Heart left ventricle (tissue), 16 donors: ENCODE measurements at places on chromosomes 3 and 15. TPM values are rescaled to one million over a fixed set of nuclear protein-coding genes. Genes with fewer than 3 reads are reported as not detected.
A peak's percentile ranks its signal among the peaks of the same experiment; 100 is the strongest.

- DNase-seq, result no peak
Observed at GRCh38 chr15:52150871-52151270, 38.3 kb upstream of the BCL2L10 start.

Gene WNT7A
- not detected for polyA plus RNA-seq

Gene ARHGEF26
- polyA plus RNA-seq, result 2.2 TPM

GRCh38 chr15:85771781-85772445, 22.8 kb downstream of the KLHL25 start:
- no peak for DNase-seq

GRCh38 chr3:73556520-73557372, 68.0 kb downstream of the PDZRN3 start:
- DNase-seq, result no peak

DNA sequence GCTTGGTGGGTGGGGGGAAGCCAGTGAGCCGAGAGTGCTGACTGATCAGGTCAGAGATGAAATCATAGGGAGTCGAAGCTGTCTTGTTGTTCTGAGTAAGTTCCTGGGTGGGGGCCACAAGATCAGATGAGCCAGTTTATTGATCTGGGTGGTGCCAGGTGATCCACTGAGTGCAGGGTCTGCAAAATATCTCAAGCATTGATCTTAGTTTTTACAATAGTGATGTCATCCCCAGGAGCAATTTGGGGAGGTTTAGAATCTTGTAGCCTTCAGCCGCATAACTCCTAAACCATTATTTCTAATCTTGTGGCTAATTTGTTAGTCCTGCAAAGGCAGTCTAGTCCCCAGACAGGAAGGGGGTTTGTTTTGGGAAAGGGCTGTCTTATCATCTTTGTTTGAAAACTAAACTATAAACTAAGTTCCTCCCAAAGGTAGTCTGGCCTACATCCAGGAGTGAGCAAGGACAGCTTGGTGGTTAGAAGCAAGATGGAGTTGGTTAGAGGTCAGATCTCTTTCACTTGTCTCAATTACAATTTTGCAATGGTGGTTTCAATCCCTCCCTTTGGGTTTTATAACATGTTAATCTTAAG, 18.7 kb upstream of the MTMR14 start:
- DNase-seq, result no peak

Gene KCNH8
- not detected for polyA plus RNA-seq

DNA sequence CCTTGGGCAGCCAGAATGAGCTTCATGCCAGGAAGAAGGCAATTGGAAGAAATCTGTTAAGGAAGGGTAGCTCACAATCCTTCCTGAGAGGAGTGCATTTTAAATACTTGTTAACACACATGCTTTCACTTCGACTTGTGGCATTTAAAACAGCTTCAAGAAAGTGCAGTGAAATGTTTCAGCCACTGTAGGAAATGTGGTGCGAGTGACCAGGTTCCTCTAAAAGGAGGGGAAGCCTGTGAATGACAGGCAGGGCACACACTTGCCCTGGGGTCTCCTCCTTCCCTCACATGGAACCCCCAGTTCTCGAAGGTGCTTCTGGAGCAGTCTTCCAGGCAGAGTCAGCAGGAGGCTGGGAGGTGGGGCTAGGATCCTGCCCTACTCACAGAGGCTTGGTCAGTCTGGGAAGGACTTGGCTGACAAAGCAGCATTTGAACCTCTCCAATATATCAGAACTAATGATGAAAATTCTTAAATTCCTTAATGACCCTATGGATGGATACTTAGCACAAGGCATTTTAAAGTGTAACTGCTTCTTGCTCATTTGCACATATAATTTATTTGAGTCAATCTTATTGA, 358.6 kb downstream of the CHST2 start:
- DNase-seq, result no peak

DNA sequence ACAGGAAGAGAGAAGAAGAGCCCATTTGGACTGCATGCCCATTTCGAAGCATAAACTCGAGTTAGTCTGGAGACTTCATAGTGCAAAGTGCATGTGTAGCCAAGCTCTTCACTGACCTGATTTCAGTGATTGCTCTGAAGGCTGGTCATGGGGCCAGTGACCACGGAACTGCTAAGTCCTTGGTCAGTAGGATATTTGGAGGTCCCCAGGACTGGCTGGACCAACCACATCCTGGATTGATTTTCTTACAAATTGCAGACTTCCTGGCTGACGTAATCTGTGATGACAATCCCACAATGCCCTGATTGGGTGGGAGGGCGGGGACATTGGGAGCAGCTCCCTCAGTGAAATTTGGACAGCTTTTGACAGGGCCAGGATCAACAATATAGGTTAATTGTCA, 233.4 kb downstream of the CACNA2D3 start:
- no peak for DNase-seq

DNA sequence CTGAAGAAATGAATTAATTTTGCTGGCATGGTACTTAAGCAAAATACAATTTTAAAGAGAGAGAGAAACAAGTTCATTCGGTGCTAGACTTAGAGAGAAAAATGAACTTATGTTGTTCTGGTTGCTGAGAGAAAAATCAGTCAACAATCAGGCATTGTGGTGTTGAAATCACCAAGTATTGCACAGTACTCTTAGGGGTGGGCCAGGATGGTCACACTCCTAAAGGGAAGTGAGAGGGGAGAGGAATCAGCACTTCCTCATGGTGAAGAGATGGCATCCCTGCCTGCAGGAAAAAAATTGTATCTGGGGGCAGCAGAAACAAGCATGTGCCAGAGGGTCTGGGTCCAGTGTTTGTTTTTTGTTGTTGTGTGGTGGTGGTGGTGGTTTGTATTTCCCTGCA, 7.0 kb upstream of the DMXL2 start:
- DNase-seq, result no peak

DNA sequence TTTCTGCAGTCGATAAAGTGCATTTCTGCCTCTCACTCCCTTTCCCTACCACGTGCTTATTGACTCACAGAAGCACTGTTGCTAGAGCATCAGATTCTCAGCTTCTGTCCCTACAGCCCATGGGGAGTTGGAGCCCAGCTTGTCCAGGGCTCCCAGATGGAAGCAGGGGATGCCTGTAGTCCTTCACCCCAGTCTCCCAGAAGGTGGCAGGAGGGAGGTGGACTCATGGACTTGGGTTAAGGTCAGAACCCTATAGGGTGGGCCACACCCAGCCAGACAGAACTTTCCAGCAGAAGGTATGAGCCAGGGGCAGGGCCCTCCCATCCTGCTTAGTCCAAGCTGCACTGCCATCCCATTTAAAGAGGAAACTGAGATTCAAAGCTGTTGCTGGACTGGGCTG, 33.1 kb upstream of the SEMA3F start:
- no peak for DNase-seq

Gene CRYGS
- 2.7 TPM for polyA plus RNA-seq

DNA sequence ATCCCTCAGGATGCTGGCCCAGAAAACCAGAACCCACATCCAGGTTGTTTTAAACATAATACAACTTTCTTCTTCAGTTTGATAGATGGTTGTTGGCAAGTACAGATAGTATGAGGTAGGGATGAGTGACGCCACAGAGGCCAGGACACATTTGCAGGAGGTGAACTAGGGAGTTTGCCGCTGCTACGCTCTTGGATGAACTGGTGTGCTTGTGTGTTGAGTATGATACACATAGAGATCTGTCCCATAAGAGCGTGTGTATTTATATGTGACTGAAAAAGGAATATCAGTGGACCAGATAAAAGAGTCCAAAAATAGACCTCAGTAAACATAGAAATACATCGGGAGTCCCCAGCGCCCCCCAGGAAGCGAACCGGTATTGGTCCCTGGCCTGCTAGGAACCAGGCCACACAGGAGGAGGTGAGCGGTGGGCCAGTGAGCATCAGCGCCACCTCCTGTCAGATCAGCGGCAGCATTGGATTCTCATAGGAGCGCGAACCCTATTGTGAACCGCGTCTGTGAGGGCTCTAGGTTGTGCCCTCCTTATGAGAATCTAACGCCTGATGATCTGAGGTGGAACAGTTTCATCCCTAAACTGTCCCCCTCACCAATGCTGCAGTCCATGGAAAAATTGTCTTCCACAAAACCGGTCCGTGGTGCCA, 98.1 kb downstream of the LRRK1 start:
- DNase-seq, result no peak

Gene CCDC39
- not detected for polyA plus RNA-seq

Gene MYO1E
- polyA plus RNA-seq, result 9.8 TPM

DNA sequence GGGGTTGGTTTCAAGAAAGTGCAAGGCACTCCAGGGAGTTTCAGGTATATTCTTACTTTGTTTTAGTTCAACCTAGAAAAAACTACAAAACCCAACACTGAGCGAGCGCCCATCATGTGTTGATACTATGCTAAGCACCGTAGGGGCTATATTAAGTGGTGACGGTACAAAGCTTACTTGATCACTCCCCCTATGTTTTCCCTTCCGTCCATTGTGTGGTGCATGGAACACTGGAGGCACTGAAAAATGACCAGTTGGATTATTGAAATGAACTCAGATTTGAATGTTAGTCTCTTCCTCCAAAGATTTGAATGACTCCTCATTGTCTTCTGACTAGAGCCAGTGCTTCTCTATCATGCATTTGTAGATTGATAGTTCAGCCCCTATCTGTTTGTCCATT, 6.6 kb downstream of the MYZAP start:
- no peak for DNase-seq

DNA sequence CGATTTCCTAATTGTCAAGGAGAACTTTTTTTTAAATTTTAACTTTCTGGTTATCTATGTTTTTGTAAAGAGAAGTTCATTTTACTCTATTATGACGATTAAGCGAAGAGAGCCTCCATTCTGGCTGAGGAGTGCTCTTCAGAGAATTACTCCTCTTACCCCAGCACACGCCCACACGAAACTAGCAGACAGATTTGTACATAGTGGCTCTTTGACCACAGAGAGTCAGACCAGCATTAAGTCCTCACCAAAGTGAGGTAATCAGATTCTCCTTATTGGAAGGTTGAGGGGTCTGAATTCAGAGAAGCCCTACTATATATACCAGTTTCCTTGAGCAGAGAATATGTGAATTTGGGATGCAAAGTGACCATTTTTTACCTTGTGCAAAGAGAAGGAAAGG, 204.8 kb upstream of the TSC22D2 start:
- no peak for DNase-seq

DNA sequence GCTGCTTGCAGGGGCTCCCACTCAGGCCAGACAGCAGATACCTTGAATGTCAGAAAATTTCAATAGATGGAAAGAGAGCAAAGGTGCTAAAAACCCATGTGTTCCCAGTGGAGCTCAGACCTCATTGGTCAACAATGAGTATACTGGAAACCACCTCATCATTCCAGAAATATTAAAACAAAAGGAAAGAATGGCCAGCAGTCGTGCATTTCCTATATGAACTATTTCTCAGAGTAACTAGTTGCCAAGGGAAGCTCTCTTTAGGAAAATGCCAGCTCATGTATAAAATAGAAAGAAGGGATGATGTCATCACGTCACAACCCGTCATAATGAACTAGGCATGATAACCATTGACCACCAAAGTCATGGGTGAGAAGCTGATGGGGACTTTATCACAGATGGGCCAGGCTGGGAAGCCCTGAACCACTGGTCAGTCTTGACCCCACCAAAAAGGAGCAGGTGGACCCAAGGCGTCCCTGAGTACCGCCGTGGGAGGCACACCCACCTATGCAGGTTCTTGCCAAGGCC, 17.5 kb downstream of the DNAJB8 start:
- DNase-seq, result no peak

Gene COL7A1
- polyA plus RNA-seq, result 4.8 TPM

GRCh38 chr3:111769992-111770352, 89.1 kb upstream of the PHLDB2 start:
- no peak for DNase-seq

DNA sequence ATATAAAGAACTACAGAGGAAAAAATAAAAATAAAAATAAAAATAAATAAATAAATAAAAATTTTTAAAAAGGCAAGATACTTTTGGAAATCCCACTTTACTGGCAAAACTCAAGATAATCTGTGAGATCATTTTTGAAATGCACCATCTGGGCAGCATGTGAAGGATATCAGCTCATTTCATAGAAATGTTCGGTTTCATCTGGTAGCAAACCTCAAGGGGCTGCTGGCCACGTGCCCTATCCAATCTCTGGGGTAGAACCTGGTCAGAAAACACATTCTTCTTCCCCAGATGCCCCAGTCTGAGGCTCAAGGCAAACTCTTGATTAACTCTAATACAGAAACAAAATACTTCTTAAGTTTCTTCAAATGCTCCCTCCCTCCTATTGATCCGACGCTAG, 166.0 kb downstream of the FMN1 start:
- no peak for DNase-seq

Gene DUOX1
- polyA plus RNA-seq, result 0.11 TPM

GRCh38 chr15:101068961-101069653, 149.9 kb downstream of the LRRK1 start:
- DNase-seq, result peak; percentile 25

DNA sequence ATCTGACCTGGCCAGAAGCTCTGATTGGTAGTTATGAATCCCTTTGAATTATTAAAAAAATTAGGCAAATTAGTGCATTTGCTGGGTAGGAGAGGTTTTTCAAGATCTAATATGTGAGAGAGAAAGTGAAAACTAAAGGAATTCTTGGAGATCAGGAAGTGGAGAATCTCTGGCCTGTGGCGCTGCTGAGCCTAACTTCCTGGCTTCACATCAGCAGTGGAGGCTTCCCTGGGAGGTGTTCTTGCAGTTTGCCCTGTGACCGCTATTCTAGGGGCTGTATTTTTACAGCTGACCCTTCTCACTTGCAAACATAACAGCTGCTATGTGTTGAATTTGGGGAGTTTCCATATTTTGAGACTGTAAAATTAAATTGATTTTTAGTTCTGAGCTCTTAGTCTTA, 166.4 kb downstream of the ATG7 start:
- peak; percentile 37 for DNase-seq

DNA sequence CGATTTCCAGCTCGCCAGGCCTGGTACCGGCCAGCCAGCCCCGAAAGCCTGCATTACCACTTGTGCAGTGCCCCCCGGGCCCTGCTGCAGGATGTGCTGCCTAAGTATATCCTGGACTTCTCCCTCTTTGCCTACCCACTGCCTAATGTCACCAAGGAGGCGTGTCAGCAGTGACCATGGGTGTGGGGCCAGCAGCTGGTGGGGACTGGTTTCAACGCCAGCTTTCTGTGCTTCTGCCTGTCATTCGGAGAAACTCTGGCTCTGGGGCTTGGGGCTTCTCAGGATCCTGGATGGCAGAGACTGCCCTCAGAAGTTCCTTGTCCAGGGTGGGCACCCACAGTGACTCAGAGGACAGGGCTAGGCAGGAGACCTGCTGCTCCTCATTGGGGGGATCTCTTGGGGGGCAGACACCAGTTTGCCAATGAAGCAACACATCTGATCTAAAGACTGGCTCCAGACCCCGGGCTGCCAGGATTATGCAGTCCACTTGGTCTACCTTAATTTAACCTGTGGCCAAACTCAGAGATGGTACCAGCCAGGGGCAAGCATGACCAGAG, 1.5 kb downstream of the CHST14 start:
- no peak for DNase-seq

GRCh38 chr3:41026394-41027177, 172.7 kb upstream of the CTNNB1 start:
- peak; percentile 85 for DNase-seq

Gene GOLGA8T
- polyA plus RNA-seq, result 0.30 TPM

GRCh38 chr3:42736531-42736930, 33.9 kb upstream of the HHATL start:
- DNase-seq, result no peak

GRCh38 chr15:61364871-61365270, 135.8 kb upstream of the RORA start:
- DNase-seq, result no peak

GRCh38 chr3:10928407-10928960, 64.1 kb upstream of the SLC6A1 start:
- DNase-seq, result no peak

Gene GOLGA8S
- polyA plus RNA-seq, result 0.01 TPM

Gene GPR149
- polyA plus RNA-seq, result not detected

- DNase-seq, result no peak
Observed at GRCh38 chr3:189638276-189639031, 7.3 kb downstream of the TP63 start.

Gene CD86
- polyA plus RNA-seq, result 0.38 TPM
